A549 treated with GW870086 at 1 μM for 4 hours (cell line): ENCODE measurements at places on chromosomes 16 and 17. TPM values are rescaled to one million over a fixed set of nuclear protein-coding genes. Genes with fewer than 3 reads are reported as not detected.

The CD79B gene
- total RNA-seq = not detected in 5 replicates

The AATF gene
- total RNA-seq = 108 to 124 TPM (median 114 TPM) in 5 replicates

The RNF157 gene
- 7.0 to 11.5 TPM (median 9.4 TPM) in 5 replicates for total RNA-seq

The NGFR gene
- total RNA-seq = 0.49 to 1.2 TPM (median 0.85 TPM) in 5 replicates

The RGS9 gene
- 6.7 to 8.0 TPM (median 7.4 TPM) in 5 replicates for total RNA-seq

The PRDM7 gene
- total RNA-seq = not detected in 5 replicates

The UNC13D gene
- total RNA-seq = 3.3 to 7.1 TPM (median 6.1 TPM) in 5 replicates

The ENPP7 gene
- total RNA-seq = not detected in 5 replicates

The C16orf86 gene
- 0.12 to 0.14 TPM in 2 of 5 replicates, not detected in the others for total RNA-seq

The TMIGD1 gene
- not detected in 5 replicates for total RNA-seq

The SMPD3 gene
- total RNA-seq = 0.07 to 0.29 TPM (median 0.08 TPM) in 5 replicates

The ADGRG3 gene
- 0.34 to 0.95 TPM (median 0.57 TPM) in 5 replicates for total RNA-seq

The ANTKMT gene
- total RNA-seq = 35.3 to 65.1 TPM (median 57.7 TPM) in 5 replicates

The ABCA10 gene
- total RNA-seq = 0.07 to 0.12 TPM (median 0.10 TPM) in 5 replicates

The ALDH3A2 gene
- total RNA-seq = 167 to 211 TPM (median 192 TPM) in 5 replicates

The ABCA6 gene
- 0.09 TPM in 1 of 5 replicates, not detected in the others for total RNA-seq

The CRYBA1 gene
- total RNA-seq = not detected in 5 replicates

The VAT1 gene
- total RNA-seq = 211 to 235 TPM (median 231 TPM) in 5 replicates

The UTP4 gene
- total RNA-seq = 80.3 to 86.0 TPM (median 84.1 TPM) in 5 replicates

The NOXO1 gene
- 0.25 to 0.58 TPM (median 0.37 TPM) in 3 of 5 replicates, not detected in the others for total RNA-seq

The FN3KRP gene
- total RNA-seq = 68.2 to 71.2 TPM (median 69.6 TPM) in 5 replicates

The FBXL19 gene
- 12.9 to 20.9 TPM (median 19.0 TPM) in 5 replicates for total RNA-seq

The SP2 gene
- 16.1 to 19.0 TPM (median 17.7 TPM) in 5 replicates for total RNA-seq

The CDR2L gene
- 56.3 to 70.7 TPM (median 68.6 TPM) in 5 replicates for total RNA-seq

The DBNDD1 gene
- 45.5 to 65.7 TPM (median 58.6 TPM) in 5 replicates for total RNA-seq

The BRICD5 gene
- total RNA-seq = 3.6 to 6.2 TPM (median 5.0 TPM) in 5 replicates

The G6PC1 gene
- not detected in 5 replicates for total RNA-seq

The HS3ST6 gene
- 1.4 to 2.7 TPM (median 2.2 TPM) in 5 replicates for total RNA-seq

The GCGR gene
- 0.15 to 0.67 TPM (median 0.54 TPM) in 5 replicates for total RNA-seq
